Activated CD8-positive, alpha-beta memory T cell treated with anti-CD3 and anti-CD28 coated beads for 36 hours (primary cell): ENCODE measurements at places on chromosomes 6 and 20. TPM values are rescaled to one million over a fixed set of nuclear protein-coding genes. Genes with fewer than 3 reads are reported as not detected.

The BTN1A1 gene
- not detected for total RNA-seq

The KIAA1755 gene
- not detected for total RNA-seq

The ADA gene
- total RNA-seq = 21.9 TPM

The DDX43 gene
- total RNA-seq = 0.65 TPM

The SYTL3 gene
- total RNA-seq = 119 TPM

The BPIFA2 gene
- total RNA-seq = not detected

The WFDC5 gene
- not detected for total RNA-seq

The HCK gene
- not detected for total RNA-seq

The SRC gene
- total RNA-seq = 2.3 TPM

The RAB44 gene
- total RNA-seq = not detected
